ENCODE measurements at places on chromosomes 2 and 18.

GRCh38 chr2:232038881-232039485 is 77.5 kb downstream of the DIS3L2 start:
- DNase-seq = no peak

DNA sequence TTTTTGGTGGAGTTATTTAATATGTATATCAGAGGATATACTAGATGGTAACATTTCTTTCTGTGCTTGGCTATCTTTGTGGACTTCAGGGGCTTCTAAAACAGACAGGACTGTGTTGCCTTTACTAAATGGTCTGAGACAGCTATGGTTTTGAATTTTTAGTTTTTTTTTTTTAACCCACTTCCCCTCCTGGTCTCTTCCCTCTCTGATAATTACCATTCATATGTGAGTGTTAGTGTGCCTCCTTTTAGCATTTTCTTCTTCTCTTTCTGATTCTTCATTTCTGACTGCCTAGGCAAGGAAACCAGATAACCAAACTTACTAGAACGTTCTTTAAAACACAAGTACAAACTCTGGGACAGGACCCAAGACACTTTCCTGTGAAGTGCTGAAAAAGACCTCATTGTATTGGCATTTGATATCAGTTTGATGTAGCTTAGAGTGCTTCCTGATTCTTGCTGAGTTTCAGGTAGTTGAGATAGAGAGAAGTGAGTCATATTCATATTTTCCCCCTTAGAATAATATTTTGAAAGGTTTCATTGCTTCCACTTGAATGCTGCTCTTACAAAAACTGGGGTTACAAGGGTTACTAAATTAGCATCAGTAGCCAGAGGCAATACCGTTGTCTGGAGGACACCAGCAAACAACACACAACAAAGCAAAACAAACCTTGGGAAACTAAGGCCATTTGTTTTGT is 52.7 kb downstream of the SMAD4 start:
- no peak for DNase-seq

DNA sequence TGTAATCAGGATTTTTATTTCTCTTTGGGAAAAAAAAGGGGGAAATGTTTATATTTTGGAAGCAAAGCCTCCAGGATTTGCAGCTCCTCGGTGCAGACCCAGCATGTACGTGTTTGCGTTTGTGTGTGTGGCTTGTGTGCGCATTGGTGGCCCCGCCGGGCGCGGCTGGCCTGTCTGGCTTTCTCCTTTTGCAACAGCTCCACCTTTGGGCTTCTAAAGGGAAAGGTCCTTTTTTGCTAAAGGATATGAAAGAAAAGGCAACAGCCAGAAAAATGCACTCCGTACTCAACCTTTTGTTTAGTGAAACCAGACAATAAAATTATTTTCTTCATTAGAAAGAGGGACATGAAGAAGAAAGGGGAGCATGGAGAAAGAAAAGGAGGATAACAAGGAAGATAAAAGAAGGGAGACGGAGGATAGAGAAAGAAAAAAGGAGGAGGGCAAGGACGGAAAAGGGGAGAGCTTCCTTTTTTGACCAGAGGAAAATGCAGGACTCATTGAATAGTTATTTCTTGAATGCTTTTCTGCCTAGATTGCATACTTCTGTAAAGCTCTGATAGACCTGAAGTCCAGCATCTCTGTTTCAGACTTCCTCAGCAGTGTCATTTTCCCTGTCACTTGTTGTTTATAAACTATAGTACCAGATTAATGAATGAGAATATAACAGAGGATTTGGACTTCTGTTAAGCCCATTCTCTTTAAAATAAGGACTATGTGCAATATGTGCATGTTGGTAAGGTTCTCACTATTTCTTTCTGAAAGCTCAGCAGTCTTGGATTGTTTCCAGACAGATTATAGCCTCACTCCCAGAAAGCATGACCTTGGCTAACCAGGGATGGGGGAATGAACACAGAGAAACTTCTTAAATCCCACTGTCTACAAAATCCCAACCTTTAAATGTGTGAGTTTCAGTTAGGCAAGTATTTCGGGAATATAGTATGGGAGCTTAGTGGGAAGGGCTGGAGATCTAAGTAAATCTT is 563.1 kb upstream of the PIK3C3 start:
- DNase-seq = peak; percentile 57

- DNase-seq = no peak
Observed at GRCh38 chr2:71714601-71715240, 261.4 kb downstream of the DYSF start.

- DNase-seq = peak; percentile 42
Observed at GRCh38 chr2:19362094-19362754, 3.8 kb upstream of the OSR1 start.

DNA sequence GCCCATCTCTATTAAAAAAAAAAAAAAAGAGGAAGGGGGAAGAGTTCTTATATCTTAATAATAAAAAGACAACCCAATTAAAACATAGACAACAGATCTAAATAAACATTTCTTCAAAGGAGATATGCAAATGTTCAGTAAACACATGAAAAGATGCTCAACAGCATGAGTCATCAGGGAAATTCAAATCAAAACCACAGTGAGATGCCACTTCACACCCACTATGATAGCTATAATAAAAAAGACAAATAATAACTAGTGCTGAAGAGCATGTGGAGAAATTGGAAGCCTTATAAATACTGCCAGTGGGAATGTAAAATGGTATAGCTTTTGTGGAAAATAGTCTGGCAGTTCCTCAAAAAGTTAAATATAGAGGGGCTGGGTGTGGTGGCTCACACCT is 61.5 kb upstream of the CYP20A1 start:
- no peak for DNase-seq

GRCh38 chr2:120560330-120560729 is 175.3 kb upstream of the GLI2 start:
- no peak for DNase-seq

GRCh38 chr2:172153757-172154156 is 51.1 kb upstream of the DLX2 start:
- DNase-seq = no peak

- no peak for DNase-seq
Observed at GRCh38 chr2:26196683-26197418, 24.0 kb downstream of the GAREM2 start.

DNA sequence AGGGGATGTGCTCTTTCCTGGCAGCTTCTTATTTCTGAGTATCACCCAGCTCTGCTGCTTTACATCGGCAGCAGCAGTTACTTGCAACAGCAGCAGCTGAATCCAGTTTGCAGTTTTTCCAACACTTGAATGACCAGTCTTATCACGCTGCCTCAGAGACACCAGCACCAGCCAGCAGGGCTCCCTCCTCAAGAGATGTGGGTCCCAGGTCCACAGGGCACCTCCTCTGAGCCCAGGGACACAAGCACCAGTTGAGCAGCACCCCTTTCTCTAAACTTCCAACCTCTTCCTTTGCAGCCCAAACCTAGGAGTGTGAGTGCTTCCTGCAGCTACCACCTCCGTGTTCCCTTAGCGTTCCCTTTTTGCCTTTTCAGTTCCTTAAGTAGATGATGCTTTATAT is 50.4 kb upstream of the YPEL5 start:
- no peak for DNase-seq

- no peak for DNase-seq
Observed at GRCh38 chr2:238704471-238705225, 143.2 kb upstream of the TWIST2 start.

GRCh38 chr2:220779931-220780330 is 792.2 kb downstream of the EPHA4 start:
- DNase-seq = no peak

GRCh38 chr2:188622601-188623260 is 331.1 kb downstream of the GULP1 start:
- no peak for DNase-seq

DNA sequence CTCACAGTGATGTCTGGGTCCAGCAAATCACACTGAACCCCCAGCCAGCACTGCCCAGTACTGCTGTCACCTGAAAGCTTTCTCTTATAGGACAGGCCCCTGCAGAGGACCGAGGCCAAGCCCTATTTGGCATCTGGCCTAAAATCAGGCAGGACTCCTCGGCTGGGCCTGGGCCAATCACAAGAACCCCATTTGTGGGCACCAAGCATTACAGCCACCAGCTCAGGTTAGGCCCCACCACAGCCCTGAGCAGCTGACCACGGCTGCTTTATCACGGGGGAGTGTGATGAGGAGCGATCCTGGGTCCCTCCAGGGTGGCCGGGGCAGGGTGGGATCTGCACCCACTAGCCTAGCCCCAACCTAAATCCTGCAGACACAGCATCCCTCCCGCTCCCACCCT is 8.2 kb downstream of the BIN1 start:
- DNase-seq = no peak

- no peak for DNase-seq
Observed at GRCh38 chr2:188852772-188853171, 121.4 kb upstream of the COL3A1 start.

- DNase-seq = peak; percentile 23
Observed at GRCh38 chr2:32360416-32360815, 3.6 kb downstream of the BIRC6 start.

DNA sequence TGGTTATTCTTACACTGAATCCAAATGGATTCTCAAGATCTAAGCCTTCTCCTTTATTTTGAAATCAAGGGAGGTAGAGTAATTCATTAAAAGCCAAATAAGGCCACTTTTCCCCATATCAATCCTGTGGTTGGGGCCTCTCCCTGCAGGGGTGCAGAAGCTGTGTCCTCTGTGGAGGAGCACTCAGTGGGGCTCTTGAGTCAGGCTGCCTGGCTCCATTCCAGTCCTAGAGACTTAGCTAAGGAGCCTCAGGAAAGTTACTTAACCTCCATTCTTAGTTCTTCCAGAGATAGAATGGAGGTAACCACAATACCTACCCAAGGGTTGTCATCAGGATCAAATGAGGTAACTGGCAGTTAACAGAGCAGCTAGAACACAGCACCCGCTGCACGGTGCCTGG is 564.3 kb downstream of the CMPK2 start:
- DNase-seq = no peak

DNA sequence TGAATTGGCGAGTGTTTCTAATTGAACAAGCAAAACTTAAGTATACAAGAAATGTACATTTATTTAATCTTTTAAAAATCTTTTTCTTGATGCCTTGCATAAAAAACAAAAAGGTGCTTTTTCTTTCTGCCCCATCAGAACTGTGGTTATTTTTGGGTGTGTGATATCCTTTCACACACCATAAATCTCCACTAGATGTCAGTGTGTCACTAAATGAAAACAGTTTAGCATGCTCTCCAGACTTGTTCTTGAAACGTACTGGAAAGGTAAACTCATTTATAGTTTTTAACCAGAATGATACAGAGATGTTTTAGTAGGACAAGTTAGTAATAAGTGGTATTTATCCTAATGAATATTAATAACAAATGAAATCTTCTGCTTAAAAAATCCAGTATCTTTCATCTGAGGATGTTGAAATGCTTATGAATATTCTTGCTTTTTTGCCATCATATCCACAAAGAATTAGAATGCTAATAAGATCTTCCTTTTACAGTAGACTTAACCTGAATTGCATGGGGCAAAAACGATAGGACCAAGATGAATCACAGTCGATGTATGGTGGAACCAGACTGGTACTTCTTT is 96.8 kb downstream of the UBE2E3 start:
- peak; percentile 68 for DNase-seq

- no peak for DNase-seq
Observed at GRCh38 chr18:60228609-60229595, 143.7 kb downstream of the MC4R start.

DNA sequence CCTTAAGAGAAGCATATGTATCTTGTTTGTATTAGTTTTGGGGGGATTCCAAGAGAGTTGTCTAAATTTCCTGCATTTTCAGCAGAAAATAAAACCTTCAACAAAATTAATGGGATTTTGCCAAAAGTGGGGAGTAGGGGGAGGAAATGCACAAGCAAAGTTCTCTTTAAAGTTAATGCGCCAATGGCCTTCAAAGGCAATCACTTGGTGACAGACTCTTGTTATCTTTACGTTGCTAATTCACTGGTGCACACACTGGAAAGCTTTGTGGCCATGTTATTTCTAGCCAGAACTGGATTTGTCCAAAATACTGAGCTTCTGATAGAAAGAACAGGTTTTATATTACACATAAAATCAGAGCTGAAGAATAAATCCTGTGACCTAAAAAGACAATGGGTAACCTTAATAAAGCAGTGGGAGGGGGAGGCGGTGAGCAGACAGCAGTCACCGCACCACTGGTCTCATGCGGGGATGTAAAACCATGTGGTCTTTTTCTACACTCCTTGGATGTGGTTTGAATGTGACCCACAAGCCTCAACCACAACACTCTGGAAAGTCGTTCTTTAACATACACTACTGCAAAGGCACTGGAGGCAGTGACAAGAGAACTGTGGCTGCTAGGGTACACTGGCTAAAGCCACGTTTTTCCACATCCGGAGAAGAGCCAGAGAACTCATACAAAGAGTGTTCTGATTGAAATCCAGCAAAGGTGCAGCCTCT is 176.9 kb upstream of the SMAD7 start:
- no peak for DNase-seq

- DNase-seq = no peak
Observed at GRCh38 chr2:71829008-71829407, 318.7 kb downstream of the CYP26B1 start.

DNA sequence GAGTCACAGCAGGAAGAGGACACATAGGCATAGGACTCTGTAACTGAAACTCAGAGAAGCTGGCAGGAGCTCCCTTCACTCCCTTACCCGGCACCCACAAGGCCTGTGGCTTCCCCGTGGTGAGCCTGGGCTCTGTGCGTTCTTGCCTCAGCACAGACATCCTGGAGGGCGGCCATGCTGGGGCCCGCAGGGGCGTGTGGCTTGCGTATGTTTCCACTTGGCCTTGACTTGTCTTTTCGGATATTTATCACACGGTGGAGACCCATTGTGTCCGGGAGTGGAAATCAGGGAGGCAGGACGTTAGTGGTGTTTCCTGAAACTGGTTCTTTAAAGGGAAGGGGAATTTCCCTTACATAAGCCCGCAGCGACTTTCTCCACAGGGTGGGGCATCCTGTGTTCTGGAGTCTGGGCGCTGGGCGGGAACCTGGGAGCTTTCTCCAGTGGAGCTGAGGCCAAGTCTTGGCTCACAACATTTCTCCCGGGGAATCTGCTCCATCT is 49.9 kb upstream of the EML6 start:
- no peak for DNase-seq

GRCh38 chr2:179107737-179108136 is 57.8 kb upstream of the CCDC141 start:
- DNase-seq = peak; percentile 14

GRCh38 chr2:127913808-127914457 is 28.2 kb upstream of the AMMECR1L start:
- no peak for DNase-seq
